ENCODE measurements at places on chromosomes 3 and 15. TPM values are rescaled to one million over a fixed set of nuclear protein-coding genes. Genes with fewer than 3 reads are reported as not detected.

Gene GCNT3
- total RNA-seq, result 0.39 TPM

Gene ADAMTS7
- 12.1 TPM for total RNA-seq

Gene UBA7
- 26.6 TPM for total RNA-seq

Gene OIP5
- total RNA-seq, result 8.6 TPM

Gene NOX5
- 0.37 TPM for total RNA-seq

Gene ETFA
- 111 TPM for total RNA-seq

Gene TEX9
- total RNA-seq, result 4.1 TPM

Gene FAM227B
- 0.98 TPM for total RNA-seq

Gene SPINT1
- total RNA-seq, result not detected

Gene CLRN1
- not detected for total RNA-seq

Gene RASL12
- 6.6 TPM for total RNA-seq

Gene ATXN7
- total RNA-seq, result 19.5 TPM

Gene SPSB4
- not detected for total RNA-seq

Gene DNAH12
- under 0.01 TPM for total RNA-seq

Gene IGSF10
- under 0.01 TPM for total RNA-seq

Gene SETD2
- total RNA-seq, result 25.7 TPM

Gene THSD4
- total RNA-seq, result 38.5 TPM

Gene PLCH1
- under 0.01 TPM for total RNA-seq
